Effector memory CD8-positive, alpha-beta T cell (primary cell): ENCODE measurements at places on chromosomes 12 and 14.

DNA sequence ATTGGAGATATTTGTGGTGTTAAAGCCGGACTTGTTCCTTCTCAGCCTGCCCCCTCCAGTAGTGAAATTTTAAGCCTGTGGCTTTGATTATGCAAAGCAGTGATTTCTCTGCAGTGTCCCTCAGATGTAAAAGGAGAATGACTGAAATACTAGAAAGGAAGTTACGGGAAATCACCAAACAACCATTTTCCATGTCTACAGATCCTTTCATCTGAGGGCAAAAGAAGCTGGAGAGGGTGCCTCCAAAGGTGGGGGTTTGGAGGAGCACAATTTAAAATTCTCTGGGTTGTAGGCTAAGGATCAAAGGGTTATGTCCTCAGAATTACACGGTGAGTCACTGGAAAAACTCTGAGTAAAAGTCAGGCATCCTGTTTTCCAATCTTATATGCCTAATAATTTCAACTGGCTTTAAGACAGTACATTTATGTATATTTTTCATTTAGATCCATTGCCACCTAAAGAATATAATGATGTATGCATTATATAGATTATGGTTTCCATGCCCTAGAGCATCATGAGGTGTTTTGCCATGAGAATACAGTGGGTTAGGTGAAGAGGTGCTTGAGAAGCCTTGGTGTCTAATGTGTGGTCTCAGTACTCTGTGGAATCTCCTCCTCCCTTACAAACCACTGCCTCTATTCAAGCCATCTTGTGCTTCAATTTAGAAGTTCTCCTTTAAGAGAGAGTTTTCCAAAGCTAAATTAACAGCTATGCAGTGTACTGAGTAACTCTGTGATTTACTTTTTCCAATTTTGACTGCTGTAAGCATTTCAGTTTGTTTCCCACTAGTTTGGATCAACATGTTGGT, 362.1 kb downstream of the RAD51B start:
- no peak for DNase-seq

GRCh38 chr12:129670256-129670920, 233.4 kb downstream of the TMEM132D start:
- no peak for DNase-seq

- DNase-seq, result no peak
Observed at GRCh38 chr14:100777818-100778525, 47.9 kb upstream of the MEG3 start.

DNA sequence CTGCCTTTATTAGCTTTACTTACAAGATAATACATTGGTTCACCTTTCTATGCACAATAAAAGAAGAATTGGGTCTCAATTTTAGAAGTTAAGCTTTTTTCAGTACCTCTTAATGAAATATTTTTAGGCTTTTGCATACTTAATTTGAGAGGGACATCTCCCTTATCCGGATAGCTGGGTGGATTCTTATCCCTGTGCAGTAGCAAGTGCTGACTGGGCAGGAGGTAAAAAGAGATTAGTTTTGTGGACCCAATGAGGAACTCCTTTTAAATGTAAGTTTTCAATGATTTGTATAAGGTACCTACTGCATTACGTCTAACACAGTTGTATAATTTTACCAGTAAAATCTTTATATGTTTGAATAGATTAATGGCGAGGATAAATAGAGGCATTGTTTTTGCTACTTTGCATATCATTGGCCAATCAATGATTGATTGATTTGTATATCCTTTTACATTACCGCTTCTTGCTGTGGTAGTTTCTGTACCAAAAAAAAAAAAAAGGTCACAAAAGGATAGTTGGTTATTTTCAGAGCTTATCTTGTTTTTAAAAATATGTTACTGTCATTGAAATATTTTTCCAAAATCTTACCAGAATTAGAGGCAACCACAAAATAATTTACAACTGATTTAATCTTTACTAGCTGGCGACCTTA, 2.2 kb downstream of the CPSF6 start:
- no peak for DNase-seq

DNA sequence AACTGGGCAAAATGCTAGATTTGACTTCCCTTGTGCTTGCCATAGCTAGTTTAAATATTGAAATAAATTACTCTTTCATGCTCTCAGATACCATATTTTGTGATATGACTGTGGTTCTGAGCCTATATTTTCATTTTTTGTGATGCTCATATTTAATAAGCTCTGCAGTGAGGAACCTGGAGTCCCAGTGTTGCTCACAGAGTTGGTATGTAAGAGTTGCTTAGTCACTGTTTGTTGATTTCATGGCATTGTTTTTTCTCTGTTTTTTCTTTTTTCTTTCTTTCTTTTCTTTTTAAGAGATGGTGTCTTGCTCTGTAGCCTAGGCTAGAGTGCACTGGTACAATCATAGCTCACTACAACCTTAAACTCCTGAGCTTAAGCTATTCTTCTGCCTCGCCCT, 750.5 kb upstream of the TMEM132C start:
- DNase-seq, result no peak

DNA sequence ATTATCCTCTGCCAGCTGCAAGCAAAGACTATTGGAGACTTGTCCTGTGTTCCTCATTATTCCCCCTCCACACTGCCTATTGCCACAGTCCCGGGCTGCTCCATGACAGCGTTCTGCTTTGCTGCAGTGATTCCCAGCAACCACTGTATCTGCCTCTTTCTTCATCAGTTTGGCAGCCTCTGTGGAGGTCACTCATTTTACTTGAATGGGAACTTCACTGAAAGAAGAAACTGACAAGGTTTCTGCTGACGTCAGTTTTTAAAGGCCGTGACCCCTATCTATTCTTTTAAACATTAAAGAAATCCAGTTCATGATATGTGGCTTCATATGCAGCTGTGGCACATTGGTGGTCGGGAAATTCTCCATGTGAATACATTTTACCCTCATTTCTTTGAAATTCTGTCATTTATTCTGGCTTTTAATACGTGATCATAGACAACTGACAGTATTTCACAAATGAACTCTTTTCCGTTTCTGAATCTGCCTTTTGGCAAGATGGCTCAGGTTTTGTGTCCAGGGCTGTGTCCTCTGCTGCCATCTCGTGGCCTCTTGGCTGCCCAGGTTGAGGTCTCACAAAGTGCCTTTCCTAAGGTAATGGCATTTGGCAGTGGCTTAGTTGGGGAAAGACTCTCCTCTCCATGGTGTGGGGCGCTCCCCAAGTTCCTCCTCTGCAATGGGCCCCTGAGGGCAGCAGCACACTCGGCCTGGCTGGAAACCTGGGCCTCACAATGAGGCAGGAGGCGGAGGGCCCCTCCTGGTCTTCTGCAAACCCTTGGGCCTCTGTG, 5.8 kb downstream of the TMEM253 start:
- peak; percentile 75 for DNase-seq

GRCh38 chr14:77314043-77314442, 6.6 kb downstream of the POMT2 start:
- DNase-seq, result no peak

- no peak for DNase-seq
Observed at GRCh38 chr12:57842342-57843294, 3.9 kb downstream of the CTDSP2 start.

DNA sequence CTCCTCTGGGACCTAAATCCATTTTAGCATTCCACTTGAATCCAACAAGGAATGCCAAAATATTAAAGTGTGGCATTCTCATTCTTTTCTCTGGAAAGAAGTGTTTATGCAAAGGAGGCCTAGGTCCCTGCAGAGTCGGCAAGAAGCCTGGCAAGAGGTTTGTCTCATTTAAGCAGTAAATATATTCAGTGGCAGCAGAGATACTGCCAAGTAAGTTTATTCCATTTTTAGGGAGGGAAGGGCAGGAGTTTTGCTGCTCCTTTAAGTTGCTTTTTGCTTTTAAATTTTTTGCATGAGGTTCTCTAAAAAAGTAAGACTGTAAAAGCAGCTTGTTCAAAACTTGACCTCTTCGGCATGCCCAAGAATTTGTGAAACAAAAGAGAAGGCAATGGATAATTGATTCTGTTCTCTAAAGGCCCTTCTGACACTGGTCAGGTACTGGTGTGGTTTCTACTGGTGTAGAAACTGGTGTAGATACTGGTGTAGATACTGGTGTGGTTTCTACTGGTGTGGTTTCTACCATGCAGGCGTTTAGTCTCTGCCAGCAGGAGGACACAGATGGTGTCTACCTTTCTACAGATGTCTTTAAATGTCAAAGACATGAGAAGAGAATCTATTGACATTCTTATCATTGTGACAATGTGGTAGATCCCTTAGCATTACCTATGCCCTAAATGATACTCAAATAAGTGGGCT, 107.3 kb downstream of the SAMD4A start:
- no peak for DNase-seq

- DNase-seq, result no peak
Observed at GRCh38 chr14:104576232-104576969, 3.2 kb upstream of the C14orf180 start.

DNA sequence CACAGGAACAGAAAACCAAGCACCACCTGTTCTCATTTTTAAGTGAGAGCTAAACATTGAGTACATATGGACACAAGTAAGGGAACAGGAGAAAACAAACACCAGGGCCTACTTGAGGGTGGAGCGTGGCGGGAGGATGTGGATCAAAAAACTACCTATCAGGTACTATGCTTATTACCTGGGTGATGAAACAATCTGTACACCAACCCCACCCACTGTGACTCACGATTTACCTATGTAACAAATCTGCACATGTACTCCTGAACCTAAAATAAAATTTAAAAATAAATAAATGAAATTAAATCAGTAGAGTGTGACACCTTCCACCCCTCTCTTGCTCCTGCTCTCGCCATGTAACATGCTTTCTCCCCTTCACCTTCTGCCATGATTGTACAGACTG, 615.5 kb downstream of the RPL10L start:
- no peak for DNase-seq

GRCh38 chr14:32657081-32657480, 281.6 kb upstream of the NPAS3 start:
- DNase-seq, result no peak

- peak; percentile 31 for DNase-seq
Observed at GRCh38 chr12:47078733-47079467, 521 bp upstream of the PCED1B start.

DNA sequence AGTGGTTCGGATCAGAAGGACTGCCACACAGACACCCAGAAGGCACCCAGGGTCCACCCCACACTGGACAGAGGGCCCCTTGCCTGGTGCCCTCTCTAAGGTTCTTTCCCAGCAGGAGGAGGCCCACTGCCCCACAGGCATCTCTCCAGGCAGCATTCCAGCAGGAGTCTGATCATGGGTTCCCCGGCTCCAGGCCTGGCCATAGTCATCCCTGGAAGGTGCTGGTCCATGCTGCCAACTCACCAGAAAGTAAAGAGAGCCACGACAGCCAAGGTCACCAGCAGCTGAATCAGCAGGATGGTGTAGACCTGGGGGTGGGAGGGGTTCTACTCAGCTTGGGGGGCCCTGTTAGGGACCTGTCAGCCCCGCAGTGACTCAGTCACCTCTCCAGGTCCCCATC, 6.4 kb downstream of the FAIM2 start:
- no peak for DNase-seq

DNA sequence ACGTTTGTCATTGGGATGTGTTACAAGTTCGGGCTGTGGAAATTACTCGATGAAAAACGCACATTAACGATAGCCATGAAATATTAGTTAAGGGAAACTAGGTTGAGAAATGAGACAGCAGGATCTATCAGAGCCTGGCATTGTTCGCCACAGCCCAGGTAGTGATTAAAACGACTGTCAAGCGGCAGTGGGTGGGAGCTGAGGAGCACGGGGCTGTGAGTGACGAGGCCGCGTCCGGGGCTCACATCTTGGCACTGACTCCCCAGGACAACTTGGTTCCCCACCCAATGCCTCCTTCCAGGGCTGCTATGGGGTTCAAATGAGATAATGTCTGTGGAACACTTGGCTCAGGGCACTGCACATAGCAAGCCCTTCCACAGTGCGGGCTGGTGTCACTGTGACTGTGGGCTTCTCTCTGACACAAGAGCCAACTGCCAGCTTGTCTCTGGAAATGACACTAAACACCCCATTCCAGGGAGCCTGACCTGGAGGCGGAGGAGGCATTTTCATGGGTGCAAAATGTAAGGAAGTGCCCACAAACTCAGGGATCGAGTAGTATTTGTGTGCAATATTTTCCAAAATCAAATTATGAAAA, 19.3 kb downstream of the MMAB start:
- no peak for DNase-seq

GRCh38 chr12:54352891-54353874, 11.1 kb downstream of the GPR84 start:
- DNase-seq, result no peak

GRCh38 chr12:114687802-114688201, 3.8 kb upstream of the TBX3 start:
- DNase-seq, result no peak

DNA sequence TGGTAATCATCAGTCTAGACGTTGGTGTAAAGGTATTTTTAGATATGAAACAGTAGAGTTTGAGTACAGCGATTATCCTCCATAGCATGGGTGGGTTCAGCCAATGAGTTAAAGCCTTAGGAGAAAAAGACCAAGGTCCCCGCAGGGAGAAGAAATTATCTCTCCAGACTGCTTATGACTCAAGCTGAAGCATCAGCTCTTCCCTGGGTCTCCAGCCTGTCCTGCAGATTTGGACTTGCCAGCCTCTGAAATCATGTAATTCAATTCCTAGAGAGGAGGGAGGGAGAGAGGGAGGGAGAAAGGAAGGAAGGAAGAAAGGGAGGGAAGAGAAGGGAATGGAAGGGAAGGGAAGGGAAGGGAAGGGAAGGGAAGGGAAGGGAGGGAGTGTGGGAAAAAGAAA, 12.0 kb upstream of the DTX1 start:
- no peak for DNase-seq

DNA sequence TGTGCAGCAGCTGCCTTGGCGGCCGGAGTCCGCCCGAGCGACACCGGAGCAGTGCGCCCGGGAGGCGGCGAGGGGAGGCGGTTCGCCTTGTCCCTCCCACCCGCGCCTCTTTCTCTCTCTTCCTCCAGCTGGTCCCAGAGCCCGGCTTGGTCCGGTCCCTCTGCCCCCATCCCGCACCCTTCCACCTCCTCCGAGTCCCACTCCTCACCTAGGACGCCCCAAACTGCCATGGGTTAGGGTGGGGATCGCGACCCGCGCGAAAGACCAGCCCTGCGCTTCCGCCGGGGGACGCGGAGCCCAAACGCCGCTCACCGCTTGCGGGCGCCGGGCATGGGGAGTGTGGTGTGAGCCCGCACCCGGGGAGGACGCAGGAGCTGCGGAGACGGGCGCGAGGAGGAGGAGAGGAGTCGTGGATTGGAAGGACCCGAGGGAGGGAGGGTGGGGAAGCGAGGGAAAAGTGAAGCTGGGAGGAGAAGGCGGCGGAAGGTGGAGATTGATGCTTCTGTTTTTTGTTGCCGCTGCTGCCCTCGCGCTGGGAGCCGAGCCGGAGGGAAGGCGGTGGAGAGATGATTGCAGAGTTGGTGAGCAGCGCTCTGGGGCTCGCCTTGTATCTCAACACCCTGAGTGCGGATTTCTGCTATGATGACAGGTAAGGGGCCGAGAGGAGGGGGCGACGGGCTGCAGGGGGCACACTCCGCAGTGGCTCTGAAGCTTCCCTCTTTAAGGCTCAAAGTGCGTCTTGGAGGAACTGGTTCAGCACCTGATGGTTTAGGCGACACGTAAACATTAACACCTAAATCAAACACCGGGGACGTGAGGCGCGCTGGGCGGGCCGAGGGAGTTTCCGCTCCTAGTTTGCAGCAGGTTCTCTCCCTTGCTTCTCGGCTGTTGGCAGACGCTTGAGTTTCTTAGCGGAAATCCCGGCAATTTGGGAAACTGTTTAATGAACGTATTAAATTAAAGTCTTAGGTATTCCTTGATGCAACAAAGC, 610 bp downstream of the TMTC2 start:
- peak; percentile 52 for DNase-seq

GRCh38 chr14:105161964-105162668, 6.5 kb downstream of the JAG2 start:
- no peak for DNase-seq
